ENCODE measurements at places on chromosomes 16 and 17. TPM values are rescaled to one million over a fixed set of nuclear protein-coding genes. Genes with fewer than 3 reads are reported as not detected.

The ZFP90 gene
- total RNA-seq = 14.8 TPM

The TNFRSF13B gene
- 0.28 TPM for total RNA-seq

The ARHGAP44 gene
- 9.9 TPM for total RNA-seq

The LITAFD gene
- not detected for total RNA-seq

The CTRB2 gene
- not detected for total RNA-seq

The FNDC8 gene
- total RNA-seq = not detected

The ABCA6 gene
- total RNA-seq = not detected

The GAN gene
- total RNA-seq = 20.3 TPM

The HOXB5 gene
- total RNA-seq = not detected

The TP53TG3 gene
- total RNA-seq = not detected

The RDM1 gene
- 9.0 TPM for total RNA-seq

DNA sequence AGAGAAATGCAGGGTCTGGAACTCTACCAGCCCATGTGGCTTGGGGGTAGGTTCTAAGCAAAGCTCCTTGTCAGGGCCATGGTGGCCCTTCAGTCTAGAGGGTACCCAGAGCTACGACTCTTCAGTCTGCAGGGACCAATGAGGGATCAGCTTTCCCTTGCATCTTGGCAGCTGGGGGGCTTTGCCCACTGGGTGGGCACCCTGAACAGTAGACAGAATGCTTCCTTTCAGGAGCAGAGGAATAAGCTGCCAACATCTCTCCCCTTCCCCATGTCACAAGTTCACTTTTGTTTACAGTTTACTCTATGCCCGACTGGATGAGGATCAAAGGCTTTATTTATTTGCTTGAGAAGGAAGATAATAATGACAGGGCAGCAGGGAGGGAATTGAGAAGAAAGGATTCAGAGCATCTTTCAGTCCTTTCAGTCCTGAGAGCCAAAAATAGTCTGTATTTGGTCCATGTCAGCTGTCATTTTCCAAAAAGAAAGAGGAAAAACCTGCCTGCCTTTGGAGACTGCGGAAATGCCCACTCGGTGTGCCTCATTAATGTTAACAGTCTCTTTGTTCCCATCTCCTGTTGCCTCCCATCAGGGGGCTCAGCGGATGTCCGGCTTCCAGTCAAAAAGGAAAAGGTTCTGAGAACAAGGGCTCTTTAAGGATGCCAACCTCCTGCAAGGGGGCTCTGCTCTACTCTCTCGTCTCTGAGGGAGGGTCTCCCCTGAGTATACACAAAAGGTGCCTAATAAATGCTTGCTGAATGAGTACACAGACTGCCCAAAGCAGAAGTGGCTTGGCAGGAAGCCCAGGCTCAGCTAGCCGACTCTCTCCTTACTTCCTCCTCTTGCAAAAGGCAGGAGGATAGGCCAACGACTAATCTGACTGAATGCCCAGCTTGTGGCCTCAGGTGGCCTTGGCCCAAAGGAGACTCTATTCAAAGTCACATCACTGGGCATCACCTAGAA, 17.1 kb downstream of the TRAF4 start:
- DNase-seq = peak; percentile 94

GRCh38 chr17:40935624-40936023, 1.8 kb downstream of the KRT23 start:
- DNase-seq = no peak

DNA sequence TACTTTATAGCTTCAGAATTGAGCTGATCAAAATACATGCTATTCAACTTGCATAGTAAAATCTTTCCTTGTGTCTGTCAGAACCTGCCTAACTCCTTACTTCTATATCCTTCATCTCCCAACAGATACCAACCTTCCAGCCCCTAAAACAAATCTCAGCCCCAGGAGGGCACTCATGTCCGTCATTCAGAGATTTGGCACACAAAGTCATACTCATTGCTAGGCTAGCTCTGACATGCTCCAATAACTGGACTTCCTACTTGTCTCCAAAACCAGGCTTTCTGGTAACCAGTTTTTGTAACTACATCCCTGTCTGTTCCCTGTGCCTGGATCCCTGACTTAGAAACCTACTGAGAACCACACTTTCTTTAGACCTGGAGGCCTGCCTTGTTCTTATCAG, 37.5 kb upstream of the DHX40 start:
- DNase-seq = no peak

DNA sequence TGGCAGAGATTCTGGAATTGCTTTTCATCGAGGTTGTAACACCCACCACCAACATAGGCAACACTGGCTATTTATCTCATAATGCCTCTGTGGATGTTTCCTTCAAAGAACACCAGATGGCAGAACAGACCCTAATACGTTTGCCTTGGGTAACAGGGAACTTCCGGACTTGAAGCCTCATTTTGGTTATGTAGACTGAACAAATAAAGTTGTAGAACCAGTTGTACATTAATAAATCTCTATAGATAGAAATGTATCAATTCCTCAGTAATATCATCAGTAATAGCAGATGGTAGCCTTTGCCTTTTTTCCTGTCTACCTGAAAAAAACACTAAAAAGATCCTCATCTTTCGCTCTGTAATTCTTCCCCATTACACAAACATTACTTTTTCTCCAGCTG, 25.9 kb upstream of the APOH start:
- DNase-seq = no peak

- peak; percentile 41 for DNase-seq
Measured at GRCh38 chr17:64262198-64262999, 661 bp downstream of the TEX2 start.

DNA sequence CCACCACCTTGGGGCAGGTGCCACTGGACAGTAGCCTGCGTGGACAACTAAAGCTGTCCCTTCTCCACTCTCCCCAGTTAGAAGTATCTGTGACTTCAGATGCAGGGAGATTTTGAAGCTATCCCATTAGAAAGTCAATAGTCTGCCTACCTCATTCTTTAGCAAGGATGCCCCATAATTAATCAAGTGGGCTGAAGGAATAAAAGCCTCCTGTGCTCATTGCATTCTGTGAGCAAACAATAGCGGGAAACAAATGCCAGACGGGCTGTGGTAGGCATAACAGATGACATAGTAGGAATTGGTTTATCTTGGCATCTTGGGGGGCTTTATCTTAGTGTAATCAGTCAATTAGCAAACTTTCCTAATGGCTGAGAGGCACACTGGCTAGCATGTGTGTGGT, 96.7 kb upstream of the HSBP1 start:
- no peak for DNase-seq

DNA sequence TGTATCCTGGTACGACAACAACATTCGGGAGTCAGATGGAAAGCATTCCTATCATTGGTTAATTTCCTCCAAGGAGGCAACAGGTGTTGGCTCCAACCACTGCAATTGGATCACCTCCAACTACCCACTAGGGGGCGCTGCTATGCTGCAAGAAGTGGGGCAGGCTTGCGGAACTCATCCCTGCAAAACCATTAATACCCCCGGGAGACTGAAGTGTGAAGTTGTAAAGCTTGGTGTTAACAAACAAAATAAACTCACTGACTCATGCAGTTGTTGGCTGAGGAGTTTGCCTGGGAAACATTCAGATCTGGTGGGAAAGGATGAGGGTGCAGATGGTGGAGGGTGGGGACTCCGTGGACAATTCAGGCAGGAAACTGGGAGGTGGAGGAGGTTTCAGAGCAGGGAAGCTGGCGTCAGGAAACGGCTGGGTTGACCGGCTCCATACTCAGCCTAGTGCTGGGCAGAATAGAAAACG, 84.9 kb downstream of the HS3ST2 start:
- peak; percentile 88 for DNase-seq

DNA sequence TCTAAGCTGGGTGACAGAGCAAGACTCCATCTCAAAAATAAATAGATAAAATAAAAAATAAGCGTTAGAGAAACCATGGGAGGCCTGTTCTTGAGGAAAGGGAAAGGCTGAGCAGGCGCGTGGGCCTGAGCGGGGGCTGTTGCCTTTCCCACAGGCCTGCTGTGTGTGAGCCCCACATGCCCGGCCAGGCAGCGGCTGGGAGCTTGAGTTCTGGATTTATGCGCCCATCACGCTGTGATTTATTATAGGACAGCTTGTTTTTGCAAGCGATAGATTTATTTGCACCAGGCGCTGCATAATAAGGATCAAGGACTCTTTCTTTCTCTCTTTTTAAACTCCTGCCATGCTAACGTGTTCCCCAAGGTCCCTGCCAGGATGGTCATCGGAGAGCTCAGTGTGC, 14.8 kb upstream of the WFDC1 start:
- no peak for DNase-seq

- DNase-seq = peak; percentile 65
Measured at GRCh38 chr16:78072275-78072674, 27.2 kb upstream of the WWOX start.

DNA sequence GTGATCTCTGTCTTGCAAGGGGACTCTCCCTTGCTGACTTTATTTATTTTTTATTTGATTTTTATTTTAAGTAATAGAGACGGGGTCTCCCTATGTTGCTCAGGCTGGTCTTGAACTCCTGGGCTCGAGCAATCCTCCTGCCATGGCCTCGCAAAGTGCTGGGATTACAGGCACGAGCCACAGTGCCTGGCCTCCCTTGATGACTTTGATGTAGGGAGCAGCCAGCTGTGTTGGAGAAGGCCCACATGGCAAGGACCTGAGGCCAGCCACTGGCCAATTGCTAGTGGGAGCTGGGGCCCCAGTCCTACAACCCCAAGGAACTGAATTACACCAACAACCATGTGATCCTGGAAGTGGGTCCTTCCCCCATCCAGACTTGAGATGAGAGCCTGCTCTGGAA, 81.8 kb downstream of the CNGB1 start:
- no peak for DNase-seq

- peak; percentile 77 for DNase-seq
Measured at GRCh38 chr16:30805370-30806169, 18.6 kb upstream of the ZNF629 start.

DNA sequence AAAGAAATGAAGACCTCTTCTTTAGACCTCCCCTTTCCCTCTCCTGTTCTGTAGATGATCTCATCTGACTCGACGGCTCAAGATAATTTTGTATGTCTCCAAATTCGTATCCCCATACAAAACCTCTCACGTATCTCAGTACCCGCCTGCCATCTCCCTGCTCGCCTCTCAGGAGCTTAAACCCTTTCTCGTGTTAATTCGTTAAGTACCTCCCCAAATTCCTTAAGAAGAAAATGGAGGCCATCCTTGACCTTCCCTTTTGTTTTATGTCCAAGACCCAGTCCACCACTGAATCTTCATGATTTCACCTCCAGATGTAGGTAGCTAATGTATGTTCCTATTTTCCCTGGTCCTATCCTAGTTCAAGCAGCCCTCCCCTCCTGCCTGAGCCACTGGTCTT, 41.6 kb downstream of the OR3A1 start:
- DNase-seq = no peak

DNA sequence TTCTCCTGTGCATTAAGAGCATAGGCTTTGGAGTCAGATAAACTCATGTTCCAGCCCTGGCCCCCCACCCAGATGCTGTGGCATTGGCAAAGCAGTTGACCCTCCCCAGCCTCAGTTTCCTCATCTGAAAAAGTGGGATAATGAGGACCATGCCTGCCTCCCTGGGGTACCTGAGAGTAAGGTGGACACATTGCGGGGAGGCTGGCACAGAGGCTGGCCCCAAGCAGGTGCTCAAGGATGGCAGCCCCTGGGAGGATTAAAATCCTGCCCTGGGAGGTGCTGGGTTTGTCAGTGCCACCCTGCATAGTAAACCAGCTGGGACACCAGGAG, 11.8 kb downstream of the ENPP7 start:
- DNase-seq = no peak

All from H9 (cell line).